Stimulated activated CD8-positive, alpha-beta memory T cell treated with anti-CD3 and anti-CD28 coated beads, Interleukin-4, amount 100 ng/mL, for 1 hour (primary cell): ENCODE measurements at places on chromosomes 5 and 9.

DNA sequence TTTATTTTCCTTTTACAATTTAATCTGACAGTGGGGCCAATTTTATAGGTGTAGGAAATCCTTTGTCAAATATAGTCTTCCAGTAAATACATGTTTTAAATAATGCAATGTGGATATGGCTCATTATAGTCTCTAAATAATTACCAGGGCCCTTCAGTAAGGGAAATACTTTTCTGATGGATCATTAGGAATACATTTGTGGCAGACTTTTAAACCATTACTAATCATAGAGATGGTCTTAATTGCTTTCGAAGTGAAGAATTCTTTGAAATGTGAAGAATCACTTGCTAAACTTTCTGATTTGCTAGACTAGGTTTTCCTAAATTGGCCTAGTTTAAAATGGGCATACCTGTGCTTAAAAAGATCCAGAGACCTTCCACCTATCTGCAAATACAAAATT is 105.6 kb upstream of the ELL2 start:
- DNase-seq = no peak

- DNase-seq = no peak
Measured at GRCh38 chr9:91937056-91937455, 13.0 kb downstream of the ROR2 start.

DNA sequence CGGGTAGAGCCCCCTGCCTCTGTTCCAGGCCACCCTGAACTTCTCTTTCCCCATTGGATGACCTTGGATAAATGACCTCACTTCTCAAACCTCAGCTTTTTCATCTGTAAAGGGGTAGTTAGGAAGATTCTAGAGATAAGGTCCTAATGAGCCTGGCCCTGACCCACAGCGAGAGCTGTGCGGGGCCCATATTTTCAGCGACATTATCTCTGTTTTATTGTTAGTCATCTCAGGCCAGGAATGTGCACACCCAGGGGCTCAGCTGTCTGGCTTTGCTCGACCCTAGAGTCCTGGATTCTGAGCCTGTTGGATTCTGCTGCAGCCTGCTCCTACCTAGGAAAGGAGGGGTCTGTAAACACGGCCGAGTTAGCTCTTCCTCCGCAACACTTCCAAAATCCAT is 81.2 kb upstream of the LMX1B start:
- no peak for DNase-seq

DNA sequence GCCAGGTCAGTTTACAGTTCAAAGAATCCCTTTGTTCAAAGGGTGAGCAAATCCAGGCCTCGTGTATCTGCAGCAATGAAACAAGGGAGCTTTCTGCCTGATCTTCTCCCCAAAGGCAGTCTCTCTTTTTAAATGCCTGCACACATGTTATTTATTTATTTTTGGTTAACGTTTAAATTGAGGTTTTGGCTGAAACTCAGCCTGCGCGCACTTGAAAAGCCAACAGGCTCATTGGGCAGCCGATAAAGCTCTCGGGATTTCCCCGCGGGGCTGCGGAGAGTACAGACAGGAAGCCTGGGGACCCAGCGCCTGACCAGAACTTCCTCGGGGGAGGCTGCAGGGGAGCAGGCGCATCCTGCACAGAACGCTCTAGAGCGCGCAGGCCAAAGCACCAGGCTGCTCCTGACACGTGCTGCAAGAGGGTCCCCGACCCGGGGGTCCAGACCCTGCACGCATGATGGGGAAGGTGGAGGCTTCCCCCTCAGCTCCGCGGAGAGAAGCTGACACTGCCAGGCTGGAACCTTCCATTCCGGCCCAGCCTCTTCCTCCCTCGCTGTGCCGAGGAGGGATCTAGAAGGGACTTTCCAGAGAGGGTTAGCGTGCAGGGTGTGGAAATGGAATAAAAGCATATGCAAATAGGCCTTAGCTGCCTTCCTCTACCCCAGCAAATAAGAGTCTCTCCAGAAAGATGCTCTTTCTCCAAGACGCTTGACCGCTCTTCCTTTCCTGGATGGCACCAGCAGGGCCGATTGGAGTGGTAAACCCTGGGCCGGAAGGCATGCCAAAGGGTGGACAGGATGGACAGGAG is 46.1 kb downstream of the PTTG1 start:
- DNase-seq = peak; percentile 52

- DNase-seq = no peak
Measured at GRCh38 chr5:81552852-81553566, 159.1 kb upstream of the ACOT12 start.

- no peak for DNase-seq
Measured at GRCh38 chr5:76583163-76584047, 39.8 kb downstream of the F2RL2 start.

GRCh38 chr9:5459289-5459829 is 9.0 kb downstream of the CD274 start:
- DNase-seq = no peak

GRCh38 chr5:118647587-118647986 is 340.8 kb downstream of the DTWD2 start:
- no peak for DNase-seq

DNA sequence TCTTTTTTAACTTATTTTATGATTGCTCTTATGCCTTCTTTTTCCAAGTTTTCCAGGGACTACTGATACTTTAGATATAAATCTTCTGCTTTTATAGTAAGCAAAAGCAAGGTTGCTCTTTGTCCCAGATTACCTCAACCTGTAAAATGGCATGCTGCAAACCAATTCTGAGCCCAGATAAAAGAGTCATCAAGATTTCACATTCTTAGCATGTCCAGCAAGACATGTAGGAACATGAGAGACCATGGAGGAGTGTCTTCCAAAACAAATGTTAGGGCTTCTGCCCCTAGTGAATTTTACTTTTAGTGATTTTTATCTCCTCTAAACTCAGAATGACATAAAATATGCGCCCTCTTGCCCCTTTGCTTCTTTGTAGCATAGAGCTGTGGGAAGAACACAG is 7.0 kb upstream of the CDC20B start:
- no peak for DNase-seq

GRCh38 chr9:81363916-81364480 is 325.3 kb downstream of the TLE1 start:
- no peak for DNase-seq

DNA sequence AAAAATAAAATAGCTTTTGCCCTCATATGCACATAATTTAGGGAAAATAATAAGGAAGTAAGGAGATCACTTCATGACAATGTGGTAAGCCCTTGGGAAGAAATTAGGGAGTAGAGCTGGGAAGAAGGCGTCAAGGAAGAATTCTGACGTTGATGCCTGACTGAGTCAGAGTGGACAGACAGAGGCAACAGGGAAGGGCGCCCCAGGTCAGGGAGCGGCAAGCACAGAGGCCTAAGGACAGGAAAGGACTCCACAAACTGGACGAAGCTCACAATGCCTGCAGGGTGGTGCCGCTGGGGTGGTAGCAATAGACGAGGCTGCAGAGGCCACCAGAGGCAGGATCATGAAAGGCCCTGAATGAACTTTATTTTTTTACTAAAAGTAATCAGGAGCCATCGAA is 7.6 kb downstream of the DRD1 start:
- DNase-seq = no peak

DNA sequence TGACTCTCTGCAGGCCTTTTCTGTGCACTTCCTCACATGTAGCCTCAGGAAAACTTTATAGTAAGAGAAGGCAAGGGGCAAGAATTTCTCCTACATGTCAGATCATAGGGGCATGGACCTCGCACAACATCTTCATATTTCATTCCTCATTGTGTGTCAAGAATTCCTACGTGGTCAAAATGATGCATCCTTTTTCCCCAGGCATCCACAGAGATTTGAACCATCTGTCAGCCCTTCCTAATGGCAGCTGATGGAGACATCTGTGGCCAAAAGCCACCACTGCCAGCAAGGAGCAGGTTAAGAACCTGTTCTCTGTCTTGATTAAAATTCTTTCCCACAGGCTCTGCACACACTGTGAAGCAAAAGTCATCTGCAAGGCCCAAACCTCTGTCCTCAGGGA is 42.5 kb downstream of the MFAP3 start:
- no peak for DNase-seq

DNA sequence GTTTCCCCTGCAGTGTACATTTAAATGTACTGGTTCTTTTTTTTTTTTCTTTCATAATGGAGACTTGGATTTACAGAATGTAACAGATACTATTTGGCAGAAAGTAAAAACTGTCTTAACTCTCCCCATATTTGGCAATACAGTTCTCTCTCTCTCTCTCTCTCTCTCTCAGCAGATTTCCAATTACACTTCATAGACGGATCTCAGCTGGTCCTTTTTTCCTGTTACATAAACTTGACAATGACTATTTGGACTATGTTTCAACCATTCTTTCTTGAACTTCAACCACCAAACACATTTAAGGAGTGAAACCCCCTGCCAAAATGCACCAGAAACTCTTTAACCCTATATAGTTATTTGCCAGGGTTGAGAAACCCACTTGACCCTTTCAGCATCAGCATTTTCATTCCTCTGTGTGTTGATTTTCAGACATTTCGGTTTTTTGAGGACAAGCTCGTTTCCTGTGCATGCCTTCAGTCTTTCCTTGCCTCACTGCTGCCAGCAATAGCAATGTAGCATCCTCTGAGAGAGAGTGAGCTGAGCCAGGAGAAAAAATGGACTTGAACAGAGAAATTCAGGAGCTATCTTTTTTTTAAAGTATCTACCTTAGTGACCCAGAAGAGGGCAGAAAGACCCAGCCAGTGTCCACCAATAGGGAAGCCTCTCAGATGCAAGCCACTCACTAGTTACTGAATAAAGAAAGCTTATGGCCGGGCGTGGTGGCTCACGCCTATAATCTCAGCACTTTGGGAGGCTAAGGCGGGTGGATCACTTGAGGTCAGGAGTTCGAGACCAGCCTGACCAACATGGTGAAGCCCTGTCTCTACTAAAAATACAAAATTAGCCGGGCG is 26.0 kb upstream of the GNA14 start:
- no peak for DNase-seq

DNA sequence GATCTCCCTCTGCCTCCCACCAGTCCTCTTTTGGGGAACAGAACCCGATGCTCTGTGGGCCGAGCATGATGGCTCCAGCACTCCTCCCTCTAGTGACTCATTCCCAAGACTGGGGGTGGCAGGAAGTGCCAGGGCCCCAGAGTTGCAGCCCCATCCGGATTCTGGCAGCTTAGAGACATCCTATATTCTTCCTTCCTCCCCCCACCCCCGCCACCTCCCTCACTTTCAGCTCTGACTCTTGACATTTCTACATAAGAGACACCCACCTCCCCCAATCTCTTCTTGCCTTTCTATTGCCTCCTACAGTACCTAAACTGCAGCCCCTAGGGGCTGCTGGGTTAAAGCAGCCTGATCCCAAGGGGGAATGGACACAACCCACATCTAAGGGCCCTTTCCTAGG is 47.1 kb upstream of the MATR3 start:
- no peak for DNase-seq

- DNase-seq = no peak
Measured at GRCh38 chr9:101438523-101438922, 2.9 kb upstream of the ALDOB start.

GRCh38 chr5:87770601-87771121 is 357.9 kb upstream of the CCNH start:
- no peak for DNase-seq

GRCh38 chr5:62592558-62592957 is 13.9 kb downstream of the LRRC70 start:
- DNase-seq = no peak

GRCh38 chr5:125575891-125576505 is 829.6 kb upstream of the ZNF608 start:
- no peak for DNase-seq

DNA sequence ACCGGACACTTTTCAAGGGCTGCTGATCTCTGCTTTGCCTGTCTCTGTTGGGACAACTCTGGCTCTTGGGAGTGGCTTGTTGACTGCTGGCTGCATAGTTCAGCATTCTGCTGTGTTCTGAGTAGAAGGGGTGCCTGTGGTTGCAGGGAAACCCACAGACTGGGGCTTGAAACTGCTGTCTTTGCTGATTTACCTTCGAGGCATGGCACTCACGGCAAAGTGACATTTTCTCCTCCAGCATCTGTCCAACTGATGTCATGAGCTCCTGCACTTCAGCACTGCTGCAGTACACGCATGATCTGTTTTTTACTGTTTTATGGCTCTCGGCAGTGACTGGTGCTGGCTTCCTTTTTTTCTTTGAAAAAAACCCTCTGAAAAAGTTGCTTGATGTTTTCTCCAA is 69.2 kb downstream of the SPATA31D1 start:
- DNase-seq = no peak

DNA sequence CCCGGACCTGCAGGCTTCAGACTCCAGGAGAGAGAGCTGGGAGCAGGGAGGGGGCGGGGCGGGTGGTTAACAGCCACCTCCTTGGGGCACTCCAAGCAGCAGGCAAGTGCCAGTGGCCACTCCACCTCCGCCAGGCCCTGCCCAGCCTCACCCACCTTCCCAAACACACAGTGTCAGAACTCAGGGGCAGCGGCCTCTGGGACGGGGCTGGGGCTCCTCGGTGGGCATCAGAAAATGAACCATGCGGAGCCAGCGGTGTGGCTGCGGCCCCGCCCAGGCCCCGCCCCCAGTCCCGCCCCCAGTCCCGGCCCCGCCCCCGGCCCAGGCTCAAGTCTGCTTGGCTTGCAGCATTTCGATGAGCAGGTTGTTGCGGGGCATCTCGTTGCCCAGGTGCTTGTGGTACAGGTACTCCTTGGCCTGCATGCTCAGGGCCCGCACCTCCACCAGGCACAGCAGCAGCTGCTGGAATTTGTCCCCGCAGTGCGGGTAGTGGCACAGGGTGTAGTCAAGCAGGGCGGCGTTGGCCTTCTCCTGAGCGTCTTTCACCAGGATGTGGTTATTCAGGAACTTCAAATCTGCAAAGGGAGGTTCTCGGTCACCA is 24.7 kb downstream of the NR5A1 start:
- DNase-seq = no peak

DNA sequence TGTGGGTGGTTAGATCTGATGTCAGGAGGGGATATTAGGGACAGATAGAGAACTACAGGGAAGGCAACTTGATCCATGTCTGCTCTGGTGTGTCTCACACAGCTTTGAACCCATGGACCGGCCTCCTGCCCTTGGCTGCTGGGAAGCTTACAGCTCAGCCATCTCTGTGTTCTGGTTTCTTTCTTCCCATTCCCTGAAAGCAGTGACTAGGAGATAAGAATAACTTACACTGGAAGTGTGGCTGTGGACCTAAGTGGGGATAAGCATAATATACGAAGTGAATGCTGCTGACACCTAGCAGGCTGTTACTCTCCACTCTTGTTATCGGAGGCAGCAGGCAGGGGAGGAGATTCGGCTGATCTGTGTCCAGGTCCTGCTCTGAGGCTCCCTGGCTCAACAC is 282.3 kb upstream of the TUT7 start:
- no peak for DNase-seq

DNA sequence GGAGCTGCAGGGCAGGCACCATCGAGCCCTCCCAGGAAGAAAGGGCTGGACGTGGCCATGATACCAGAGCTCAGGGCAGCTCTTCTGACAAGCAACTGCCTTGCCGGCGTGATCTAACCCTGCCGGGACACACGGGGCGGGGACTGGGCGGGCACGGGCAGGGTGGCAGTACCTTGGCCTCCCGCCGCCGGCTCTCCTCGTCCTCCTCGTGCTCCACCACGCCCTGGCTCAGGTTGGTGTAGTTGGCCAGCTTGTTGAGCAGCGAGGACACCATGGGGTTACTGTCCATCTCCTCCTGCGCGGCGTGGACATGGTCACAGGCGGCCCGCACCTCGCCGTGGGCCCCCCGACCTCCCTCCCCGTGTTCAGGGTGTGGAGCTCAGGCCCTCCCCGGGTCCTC is 18.5 kb downstream of the SLC12A7 start:
- DNase-seq = no peak

- no peak for DNase-seq
Measured at GRCh38 chr9:104748359-104749031, 1.0 kb downstream of the NIPSNAP3A start.

- DNase-seq = no peak
Measured at GRCh38 chr5:58075907-58076306, 384.0 kb downstream of the PLK2 start.

- DNase-seq = no peak
Measured at GRCh38 chr9:124522121-124523098, 15.2 kb upstream of the NR5A1 start.
